ENCODE measurements at places on chromosomes 1 and 21.

- no peak for DNase-seq
These were observed 3.0 kb downstream of the ERG start for GRCh38 chr21:38495242-38495641.

DNA sequence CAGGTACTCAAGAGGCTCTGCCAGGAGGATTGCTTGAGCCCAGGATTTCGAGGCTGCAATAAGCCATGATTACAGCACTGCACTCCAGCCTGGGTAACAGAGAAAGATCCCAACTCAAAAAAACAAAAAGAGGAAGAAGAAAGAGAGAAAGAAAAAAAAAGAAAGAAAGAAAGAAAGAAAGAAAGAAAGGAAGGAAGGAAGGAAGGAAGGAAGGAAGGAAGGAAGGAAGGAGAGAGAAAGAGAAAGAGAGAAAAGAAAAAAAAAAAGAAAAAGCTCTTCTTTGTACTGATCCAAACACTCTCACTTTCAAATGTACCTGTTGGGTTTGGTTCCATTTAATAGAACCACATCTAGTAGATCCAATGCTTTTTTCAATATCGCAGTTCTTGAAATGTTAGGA, 11.8 kb downstream of the BATF3 start:
- no peak for DNase-seq

- DNase-seq = no peak
These were observed 36.0 kb upstream of the SLC35F3 start for GRCh38 chr1:233868461-233868860.

- DNase-seq = no peak
These were observed 83.0 kb downstream of the IGSF21 start for GRCh38 chr1:18190598-18190997.

DNA sequence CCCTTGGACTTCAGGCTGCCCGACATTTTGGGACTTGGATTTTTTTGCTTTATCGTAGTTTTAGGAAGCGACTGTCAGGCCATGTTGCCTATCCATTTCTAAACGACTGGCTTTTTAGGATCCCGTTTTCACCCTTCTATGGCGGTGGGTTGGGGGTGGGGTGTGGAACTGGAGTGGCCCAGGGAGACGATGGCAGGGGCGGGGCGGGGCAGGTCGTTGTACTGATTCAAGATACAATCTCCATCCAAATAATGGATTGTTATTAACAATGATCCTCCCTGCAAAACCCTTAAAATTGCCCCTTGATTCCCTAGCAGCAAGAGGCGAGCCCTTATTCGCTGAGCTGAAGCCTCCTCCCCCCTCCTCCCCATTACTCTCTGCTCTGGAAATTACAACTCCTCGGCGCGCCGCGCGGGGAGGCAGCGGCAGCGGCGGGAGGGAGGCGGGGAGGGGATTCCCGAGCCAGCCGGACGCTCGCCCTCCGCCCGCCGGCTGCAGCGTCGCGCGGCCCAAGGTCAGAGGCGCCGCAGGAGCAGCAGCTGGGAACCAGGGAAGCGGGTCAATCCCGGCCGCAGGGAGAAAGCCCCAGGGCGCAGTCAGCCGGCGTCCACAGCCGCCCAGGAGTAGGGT, at the start of gene TRIM67:
TRIM67 (plus strand) TSS at position 392 of the 630 bp plus-strand sequence. CDS start 912 bp downstream, outside the sequence.
- DNase-seq = no peak

- no peak for DNase-seq
These were observed 56.7 kb upstream of the GCLM start for GRCh38 chr1:93965888-93966287.

GRCh38 chr1:193309936-193310475, 123.6 kb upstream of the B3GALT2 start:
- DNase-seq = no peak

- no peak for DNase-seq
These were observed 17.6 kb upstream of the SLC30A1 start for GRCh38 chr1:211596418-211597181.

DNA sequence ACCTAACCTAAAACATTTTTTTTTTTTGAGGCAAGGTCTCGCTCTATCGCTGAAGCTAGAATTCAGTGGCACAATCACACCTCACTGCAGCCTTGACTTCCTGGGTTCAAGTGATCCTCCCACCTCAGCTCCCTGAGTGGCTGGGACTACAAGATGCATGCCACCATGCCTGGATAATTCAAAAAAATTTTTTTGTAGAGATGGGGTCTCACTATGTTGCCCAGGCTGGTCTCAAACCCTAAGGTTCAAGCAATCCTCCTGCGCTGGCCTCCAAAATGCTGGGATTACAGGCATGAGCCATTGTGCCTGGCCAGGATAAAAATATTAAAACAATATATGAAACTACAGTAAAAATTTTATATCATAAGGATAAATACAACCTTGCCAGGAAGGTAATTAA, 4.9 kb downstream of the LIX1L start:
- no peak for DNase-seq

GRCh38 chr21:18545908-18546307, 142.3 kb upstream of the TMPRSS15 start:
- DNase-seq = no peak

GRCh38 chr1:41773144-41773591, 145.6 kb downstream of the HIVEP3 start:
- DNase-seq = no peak

- no peak for DNase-seq
These were observed 134.1 kb downstream of the SLC30A10 start for GRCh38 chr1:219794085-219794743.

DNA sequence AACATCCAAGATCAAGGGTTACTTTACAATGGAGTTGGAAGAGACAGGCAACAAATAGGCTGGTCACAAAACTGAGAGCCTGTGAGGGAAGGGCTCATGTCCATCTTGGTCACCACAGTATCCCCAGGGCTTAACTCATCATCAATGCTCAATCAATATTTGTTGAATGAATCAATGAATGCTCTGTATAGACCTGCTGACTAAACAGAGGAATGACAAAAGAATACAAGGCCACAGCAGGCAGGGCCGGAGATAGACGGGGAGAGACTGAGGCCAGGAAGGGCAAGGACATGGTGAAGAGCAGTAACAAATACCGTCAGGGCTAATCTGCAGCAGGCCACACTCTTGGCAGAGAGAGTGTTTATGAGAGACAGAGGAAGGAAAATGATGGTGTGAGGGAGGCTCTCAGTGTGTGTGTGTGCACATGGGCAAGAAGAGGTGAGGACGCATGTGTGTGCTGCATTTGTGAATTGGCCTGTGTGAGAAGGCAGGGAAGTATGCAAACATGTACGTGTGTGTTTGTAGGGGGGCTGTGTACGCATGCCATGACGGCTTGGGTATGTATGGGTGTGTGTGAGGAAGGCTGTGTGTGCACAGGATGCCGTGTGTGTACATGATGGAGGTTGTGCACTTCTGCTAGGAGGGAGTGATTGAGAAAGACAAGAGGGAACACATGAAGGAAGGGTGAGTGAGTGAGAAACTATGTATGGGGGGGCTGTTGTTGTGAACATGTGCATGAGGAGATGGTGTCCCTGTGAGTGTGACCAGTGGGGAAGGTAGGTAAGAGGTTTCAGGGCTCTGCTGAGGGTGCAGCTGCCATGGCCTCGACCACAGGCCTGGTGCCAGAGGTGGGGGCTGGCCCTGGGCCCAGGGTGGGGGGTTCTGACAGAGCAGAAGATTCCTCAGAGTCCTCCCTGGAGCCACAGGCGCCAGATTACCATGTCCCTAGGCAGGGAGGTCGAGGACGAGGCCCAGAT, 15.4 kb downstream of the AHDC1 start:
- no peak for DNase-seq
